ENCODE measurements at places on chromosomes 5 and 9. TPM values are rescaled to one million over a fixed set of nuclear protein-coding genes. Genes with fewer than 3 reads are reported as not detected.

Gene LCNL1
- total RNA-seq = not detected

Gene UGT3A1
- total RNA-seq = not detected

Gene C9orf153
- total RNA-seq = 0.27 TPM

Gene NOXA1
- total RNA-seq = 0.29 TPM

Gene PHF24
- total RNA-seq = not detected

Gene EGR1
- 0.80 TPM for total RNA-seq

Gene NR4A3
- under 0.01 TPM for total RNA-seq

Gene NMUR2
- total RNA-seq = not detected

Data from thoracic aorta endothelial cell (primary cell).